HAP-1 (cell line): ENCODE measurements at places on chromosomes 4 and X.

- DNase-seq, result no peak
Measured at GRCh38 chr4:111839141-111839540, 306.1 kb upstream of the FAM241A start.

DNA sequence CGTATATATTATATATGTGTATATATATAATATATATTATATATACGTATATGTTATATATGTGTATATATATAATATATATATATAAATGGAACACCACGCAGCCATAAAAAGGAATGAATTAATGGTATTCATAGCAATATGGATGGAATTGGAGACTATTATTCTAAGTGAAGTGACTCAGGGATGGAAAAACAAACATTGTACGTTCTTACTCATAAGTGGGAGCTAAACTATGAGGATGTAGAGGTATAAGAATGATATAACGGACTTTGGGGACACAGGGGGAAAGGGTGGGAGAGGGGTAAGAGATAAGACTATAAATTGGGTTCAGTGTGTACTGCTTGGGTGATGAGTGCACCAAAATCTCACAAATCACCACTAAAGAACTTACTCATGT, 1388.9 kb downstream of the C4orf33 start:
- no peak for DNase-seq

DNA sequence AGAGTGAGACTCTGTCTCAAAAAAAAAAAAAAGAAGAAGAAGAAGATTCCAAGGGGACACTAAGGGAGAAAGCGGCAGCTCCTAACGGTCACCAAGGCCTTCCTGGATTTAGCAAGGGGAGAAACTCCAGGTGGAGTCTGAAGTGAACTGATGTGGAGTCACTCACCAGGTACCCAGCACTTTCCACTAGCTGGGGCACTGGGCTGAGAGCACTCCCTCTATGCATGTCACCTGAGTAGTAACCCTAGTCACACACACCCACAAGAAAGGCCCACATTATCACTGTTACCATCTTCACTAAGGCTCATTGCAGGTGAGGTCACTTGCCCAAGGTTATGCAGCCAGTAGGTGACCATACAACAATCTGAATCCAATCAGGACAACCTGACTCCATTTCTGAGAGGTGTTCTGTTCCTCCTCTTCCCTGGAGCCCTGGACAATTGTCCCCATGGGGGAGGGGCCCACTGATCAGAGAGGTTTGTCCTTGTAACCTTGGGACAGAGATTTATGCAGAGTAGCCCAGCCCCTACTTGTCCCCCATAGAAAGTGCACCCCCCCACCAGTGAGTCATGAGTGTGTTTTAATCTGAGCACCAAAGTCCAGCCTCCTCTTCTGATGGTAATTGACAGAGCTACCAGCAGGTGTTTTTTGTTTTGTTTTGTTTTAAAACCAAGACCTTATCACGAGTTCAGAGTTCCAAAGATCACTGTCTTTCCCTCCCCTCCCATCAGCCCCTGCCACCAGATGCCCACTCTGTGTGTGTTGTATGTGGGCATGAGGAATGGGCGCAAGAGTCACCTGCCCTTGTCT, 5.9 kb upstream of the SASH3 start:
- no peak for DNase-seq

DNA sequence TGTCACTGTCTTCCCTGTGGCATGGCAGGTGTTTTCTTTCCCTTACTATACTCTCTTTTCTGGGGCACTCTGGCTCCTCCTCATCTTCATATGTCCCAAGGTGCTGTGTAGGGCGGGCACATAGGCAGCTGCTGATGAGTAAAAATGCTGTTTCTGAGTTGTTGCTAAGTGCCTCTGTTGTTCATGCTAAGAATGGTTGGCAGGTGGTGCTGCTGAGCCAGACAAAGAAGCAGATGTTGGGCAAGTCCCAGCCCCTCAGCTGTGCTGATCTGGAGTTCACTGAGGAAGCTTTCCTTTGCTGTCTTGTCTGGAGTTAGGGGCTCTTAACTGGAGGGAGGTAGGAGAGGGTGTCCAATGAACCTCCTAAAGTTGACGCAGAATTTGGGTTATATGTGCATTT, 40.6 kb downstream of the HADH start:
- DNase-seq, result peak; percentile 41

DNA sequence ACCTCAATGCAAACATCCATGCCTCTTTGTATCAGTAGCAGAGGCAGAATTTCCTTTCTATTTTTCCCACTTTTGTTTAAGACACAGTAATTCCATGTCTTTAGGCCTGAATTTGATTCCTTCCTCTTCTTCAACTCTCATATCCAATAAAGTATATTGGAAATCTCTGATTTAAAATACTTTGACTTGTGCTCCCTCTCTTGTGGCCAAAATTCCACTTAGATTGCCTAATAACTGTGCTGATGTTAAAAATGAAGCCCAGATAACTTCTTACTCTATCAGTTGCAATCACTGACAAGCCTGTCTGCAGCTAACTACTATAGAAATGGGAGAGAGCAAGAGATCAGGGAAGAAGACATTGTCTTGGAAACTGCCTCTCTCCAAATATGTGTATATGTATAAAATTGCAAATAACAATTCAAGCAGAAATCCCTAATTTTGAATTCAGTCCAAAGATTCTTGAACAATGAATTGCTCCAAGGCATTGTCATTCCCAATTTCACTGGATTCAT, 163.5 kb upstream of the SPIN4 start:
- no peak for DNase-seq

DNA sequence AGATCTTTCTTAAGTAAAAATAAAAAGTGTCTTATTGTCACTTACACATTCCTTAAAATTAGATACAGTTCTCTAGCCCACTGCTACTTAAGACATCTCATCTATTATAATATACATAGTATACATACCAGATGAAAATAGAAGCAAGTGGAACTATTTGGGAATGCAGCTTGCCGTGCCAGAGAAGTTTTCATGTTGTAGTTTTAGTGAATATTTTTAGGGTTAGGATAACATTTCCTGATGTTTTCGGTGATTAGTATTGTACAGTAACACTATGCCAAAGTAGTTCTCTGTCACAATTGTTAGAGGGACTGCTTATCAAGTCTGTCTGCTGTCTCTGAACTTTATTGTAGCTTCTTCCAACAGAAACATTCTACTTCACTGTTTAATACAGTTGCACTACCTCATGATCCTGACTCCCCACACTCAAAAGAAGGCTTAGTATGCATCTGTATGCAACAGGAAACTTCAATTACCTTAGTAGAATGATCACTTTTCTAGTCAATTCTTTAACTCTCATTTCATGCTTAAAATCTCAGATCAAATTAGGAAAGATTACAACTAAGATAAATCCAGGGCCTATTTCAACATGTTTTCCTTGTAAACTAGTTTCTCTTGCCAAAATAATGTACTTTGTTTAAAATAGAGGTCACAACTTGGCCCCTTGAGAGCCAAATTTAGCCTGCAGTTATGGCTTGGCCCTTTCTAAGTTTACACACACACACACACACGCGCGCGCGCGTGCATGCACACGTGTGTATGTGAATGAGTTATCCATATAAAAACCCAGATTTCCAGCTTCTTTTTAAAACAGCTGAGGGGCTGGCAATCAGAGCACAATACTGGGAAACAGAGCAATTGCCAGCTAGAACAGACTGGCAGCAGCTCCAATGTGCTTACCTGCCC, 42.3 kb upstream of the SRPX start:
- DNase-seq, result no peak

DNA sequence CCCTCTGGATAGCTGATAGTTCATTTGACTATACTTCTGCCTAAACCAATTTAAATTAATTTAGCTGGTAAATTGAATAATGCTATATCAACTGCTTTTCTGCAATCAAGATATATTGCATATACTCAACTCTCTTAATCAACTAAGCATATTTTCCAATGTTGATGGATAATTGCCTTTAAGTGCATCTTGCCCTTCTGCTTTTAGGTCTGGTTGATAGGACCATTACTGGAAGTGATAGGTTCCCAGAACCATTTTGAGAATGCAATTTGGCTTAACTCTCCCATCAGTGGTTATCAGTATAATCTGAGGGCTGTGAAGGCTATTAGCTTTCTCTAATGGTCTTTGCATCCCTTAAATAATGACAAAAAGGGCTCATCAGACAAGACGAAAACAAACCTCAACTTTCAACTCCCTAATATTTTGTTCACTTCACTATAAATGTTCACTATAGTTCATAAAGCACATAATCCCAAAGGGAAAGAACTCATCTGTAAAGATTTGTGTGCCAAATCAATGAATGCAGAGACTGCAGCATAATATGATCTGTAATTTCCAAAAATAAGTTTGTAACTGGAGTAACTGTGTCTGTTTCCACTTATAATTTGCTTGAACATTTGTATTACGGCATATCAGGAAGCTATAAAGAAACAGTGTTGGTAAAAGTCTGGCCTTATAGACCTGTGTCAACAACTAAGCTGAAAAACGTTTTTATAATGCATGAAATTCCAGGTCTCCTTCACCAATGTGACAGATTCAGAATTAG, 273.6 kb downstream of the FBXO8 start:
- no peak for DNase-seq

GRCh38 chr4:19438233-19438632, 813.5 kb upstream of the SLIT2 start:
- no peak for DNase-seq

DNA sequence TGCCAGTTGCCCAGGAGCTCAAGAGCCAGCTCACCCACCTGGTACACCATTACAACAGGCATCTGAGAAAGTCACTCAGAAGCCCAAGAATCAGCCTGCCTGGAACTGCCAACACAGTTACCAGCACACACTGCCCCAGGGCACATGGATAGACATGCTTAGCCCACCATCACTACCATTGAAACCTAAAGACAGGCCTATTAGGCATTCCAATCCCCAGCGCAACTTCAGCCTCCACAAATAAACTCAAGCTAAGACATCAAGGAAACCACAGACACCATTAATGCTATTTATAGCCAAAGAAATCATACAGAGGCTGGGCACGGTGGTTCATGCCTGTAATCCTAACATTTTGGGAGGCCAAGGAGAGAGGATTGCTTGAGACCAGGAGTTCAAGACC, 42.3 kb downstream of the ATRX start:
- DNase-seq, result no peak

DNA sequence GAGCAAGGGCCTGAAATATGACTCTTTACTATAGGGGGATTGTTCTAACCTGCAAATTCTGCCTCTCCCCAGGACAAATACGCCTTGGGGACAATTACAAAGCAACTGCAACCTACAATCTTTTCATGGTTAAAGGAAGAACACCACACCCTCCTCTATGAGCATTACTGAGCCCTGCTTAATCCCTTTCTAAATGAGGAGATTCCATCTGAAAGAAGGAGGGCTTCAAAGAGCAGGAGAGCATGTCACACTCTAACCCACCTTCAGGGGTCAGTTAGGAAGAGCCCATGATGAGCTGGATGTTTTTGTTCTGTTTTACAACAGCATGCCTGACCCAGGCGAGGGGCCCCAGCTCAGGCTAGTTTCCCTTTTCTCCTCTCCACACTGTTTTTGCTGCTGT, 134.0 kb upstream of the ANXA3 start:
- DNase-seq, result peak; percentile 27

GRCh38 chrX:2888309-2888708, 40.8 kb downstream of the ARSD start:
- DNase-seq, result no peak

DNA sequence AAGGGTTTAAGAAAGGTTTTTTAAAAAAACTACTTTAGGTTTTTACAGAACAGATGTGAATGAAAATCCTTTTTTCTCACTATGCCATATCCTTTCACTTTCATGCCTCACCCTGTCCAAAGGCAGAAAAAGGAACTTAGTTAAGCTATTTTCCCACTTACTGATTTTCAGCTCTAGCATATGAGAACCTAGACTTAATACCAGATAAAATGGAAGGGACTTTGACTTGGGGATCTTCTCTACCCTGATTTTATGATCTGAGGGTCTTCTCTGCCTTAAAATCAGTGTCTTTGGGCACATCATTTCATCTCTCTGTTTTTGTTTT, 42.4 kb downstream of the FNIP2 start:
- DNase-seq, result no peak

DNA sequence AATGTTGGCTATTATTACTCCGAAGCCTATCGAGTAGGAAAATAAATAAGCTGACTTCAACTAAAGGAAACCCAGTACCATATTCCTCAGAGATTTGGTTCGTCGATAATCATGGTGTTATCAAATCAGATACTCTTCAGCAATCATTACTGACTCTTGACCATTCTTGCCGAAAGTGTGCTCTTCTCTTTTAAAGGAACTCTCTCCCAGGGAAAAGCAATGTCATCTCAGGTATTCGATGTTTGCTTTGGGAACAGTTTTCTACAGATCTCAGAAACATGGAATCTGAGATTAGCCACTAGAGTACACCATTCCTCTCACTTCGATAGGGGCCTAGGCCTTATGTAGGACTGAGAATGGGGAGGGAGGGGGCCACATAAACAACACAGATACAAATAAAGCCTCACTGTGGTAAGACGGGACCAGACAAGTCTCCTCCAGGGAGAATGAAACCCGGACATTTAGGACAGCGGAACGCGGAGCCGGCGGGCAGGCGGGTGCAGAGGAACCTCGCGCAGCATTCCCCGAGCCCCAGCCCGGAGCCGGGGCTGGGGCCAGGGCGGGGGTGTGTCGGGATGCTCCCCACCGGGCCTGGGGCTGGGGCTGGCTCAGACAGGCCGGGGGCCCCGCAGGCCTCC, 581 bp downstream of the DNAJB14 start:
- peak; percentile 48 for DNase-seq

GRCh38 chr4:109969087-109969486, 56.4 kb downstream of the EGF start:
- no peak for DNase-seq

DNA sequence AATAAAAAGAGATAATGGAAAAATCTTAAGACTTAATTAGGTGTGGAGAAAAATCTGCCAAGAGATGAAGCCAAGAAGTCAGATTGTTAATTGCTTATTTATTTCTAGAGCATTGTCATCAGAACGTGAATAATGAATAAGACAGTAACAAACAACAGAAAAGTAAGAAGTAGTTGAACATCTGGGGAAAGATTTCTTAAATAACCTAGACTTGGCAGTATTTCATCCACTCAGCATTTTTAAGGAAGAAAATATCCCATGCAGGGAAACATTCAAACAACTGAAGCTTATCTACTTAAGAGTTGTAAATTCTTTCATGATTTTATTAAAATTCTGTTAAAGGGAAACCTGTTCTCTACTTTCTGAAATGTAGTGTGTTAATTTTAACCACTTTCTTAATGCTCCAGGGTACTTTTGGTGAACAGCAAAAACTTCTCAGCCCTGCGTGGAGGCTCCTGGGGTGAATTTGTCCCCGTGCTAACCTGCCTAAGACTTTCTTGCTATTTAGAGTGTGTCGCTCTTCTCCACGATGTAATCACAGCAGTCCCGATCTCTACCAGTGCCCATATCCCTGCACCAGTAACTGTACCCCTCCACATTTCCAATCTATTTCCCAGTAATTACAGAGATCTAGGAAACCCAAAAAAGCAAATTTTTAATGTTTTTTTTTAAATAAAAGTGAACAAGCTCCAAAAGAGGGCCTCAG, 124.6 kb downstream of the CORIN start:
- DNase-seq, result no peak

- DNase-seq, result no peak
Measured at GRCh38 chrX:120365968-120366367, 4.1 kb downstream of the ATP1B4 start.

GRCh38 chr4:79210636-79211049, 115.2 kb downstream of the NAA11 start:
- DNase-seq, result no peak
